ENCODE measurements at places on chromosomes 4 and X.

DNA sequence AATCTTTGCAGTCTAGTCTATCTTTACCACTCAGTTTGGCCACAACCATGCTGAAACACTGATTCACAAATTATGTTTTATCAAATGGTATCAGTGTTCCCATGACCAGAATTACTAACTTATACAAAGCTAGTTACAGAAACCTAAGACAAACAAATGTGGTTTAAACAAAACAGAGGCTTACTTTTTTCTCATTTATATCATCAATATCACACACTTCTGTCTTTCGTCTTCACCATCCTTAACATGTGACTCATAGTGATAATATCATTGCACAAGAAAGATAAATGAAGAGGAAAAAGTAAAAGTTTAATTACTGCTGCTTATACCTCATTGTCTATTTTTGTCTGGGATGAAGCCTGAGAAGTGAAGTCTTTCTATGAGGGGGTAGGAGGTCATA, 406.6 kb downstream of the PCDH10 start:
- no peak for DNase-seq

- DNase-seq: no peak
Observed at GRCh38 chr4:139971111-139971510, 182.9 kb downstream of the MAML3 start.

GRCh38 chrX:17913801-17914200, 52.7 kb upstream of the RAI2 start:
- DNase-seq: no peak

- DNase-seq: no peak
Observed at GRCh38 chr4:102399021-102399420, 53.7 kb upstream of the SLC39A8 start.

- no peak for DNase-seq
Observed at GRCh38 chr4:87633243-87633642, 16.8 kb upstream of the DMP1 start.
